Ovary (tissue), 10 donors: ENCODE measurements at places on chromosomes 5 and 9.

GRCh38 chr9:6686396-6686795, 40.9 kb upstream of the GLDC start:
- no peak for DNase-seq

DNA sequence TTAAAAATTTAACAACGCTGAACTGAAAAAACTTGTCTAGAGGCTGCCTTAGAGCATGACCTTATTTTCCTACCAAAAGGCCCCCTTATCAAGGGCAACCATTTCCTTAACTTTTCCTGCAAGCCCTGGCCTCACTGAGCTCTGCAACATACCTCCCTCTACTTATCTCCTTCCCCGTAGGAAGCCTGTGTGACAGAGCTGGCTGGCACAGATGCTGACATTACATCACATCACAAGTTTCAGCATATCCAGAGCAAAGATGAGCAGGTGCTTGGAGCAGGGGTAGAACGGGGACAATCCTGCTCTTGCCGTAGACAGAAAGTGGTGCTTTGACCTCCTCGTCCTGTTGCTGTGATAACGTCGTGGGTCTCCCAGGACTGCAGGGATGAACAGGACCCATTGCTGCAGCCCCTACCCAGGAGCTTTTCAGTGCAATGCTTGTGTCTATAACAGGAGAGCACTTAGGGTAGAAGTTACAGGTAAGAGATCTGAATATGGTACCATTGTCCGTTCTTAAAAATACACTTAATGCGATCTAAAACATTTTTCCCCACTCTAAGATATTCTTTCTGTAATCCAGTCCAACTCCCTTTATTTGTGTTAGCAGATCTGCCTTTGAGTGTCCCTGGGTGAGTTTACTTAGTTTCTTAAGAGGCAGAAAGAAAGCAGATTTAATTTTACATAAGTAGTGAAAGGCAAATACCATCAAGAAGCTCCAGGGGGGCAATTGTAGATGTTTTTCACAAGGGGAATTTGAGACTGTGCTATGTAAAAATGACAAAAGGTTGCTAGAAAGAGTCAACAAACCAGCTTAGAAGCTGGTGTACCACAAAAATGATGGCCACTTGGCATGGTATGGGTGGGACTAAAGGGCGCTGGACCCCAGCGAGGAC, 101.9 kb upstream of the EFNA5 start:
- no peak for DNase-seq

- no peak for DNase-seq
Measured at GRCh38 chr5:18745042-18745987, 1111.1 kb downstream of the TAF11L14 start.

DNA sequence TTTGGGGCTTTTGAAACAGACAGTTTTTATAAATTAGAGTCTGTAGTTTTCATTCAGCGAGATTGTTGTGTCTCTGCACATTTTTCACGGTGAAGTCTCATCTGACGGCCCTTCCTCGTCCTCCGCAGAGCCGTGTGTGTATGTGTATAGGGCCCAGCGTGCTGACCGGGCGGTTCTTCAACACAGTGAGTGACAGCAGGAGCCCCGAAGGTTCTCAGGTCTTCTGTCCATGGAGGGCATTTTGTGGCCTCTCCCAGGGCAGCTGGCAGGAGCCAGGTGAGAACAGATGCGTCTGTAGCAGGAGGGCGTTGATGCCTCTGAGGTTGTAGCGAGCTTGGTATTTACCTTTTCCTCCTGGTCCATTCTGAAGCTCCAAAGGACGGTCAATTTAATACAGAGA, 116.0 kb upstream of the LPCAT1 start:
- DNase-seq = no peak

- no peak for DNase-seq
Measured at GRCh38 chr9:71097671-71098070, 23.8 kb downstream of the TRPM3 start.

GRCh38 chr9:34069831-34070230, 21.1 kb upstream of the UBAP2 start:
- no peak for DNase-seq

GRCh38 chr9:83153030-83153429, 90.1 kb upstream of the RASEF start:
- DNase-seq = no peak

DNA sequence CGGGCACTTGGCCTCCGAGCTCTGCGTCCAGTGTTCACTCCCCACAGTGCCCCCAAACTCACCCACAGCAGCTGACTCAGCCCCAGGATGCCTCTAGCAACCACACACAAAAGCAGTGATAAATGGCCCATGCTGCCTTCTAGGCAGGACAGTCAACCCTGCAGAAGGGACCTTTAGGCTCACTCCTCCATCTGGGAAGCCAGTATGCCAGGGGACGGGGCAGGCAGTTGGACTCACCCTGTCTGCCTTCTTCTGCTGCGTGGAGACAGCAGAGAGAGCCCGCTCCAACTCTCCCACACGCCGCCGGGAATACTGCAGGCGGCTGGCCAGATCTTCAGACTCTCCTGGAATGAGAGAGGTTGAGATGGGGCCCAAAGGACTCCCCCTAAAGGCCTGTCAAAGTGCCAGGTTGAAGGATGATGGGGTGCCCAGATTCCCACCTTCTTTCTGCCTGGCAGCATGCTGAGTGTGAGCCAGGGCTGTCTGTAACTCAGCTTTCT, 10.4 kb downstream of the GOLGA2 start:
- no peak for DNase-seq

GRCh38 chr5:29568028-29568427, 1625.5 kb upstream of the CDH6 start:
- no peak for DNase-seq

GRCh38 chr5:115636008-115636407, 10.2 kb upstream of the TMED7 start:
- no peak for DNase-seq

DNA sequence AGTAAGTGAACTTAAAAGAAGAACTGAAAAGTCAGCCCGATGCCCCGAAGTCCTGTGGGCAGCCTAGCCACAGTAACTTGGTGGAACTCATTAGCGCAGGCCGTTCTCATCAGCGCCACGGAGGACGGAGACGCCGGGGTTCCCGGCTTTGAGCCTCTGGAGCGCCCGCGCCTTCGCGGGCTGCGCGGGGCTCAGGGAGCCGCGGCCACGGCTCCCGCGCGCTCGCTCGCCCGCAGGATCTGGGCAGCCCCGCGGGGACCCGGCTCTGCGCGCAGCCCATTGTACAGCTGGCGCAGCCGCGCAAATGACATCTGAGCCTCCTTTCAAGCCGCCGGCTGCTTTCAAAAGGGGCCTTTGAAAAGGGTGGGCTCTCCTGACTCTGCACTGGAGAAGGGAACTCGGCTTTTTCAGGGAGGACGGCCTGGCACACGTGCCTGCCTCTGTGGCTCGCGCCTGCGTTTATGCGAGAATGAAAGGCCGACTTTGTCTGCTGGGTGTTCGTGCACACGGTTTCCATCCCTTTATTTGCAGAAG, 40.7 kb downstream of the TLR4 start:
- DNase-seq = no peak

DNA sequence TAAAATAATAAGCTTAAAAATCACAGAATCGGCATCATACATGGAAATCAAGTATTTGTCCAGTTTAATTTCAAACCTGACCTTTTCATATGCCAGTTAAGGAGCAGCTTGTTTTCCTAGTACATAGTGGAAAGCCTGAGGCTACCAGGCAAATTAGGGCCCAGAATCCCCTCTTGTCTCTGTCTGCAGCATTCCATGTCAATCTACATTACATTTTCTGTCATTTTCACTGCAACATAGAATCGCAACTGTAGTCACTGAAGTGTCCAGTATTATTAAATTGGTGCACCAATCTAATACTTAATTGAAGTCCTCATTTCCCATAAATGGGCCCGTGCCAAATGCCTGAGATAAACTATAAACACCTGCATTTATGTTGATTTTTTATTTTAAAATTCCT, 1352.2 kb upstream of the ACO1 start:
- DNase-seq = no peak

GRCh38 chr9:82574911-82575310, 488.0 kb downstream of the RASEF start:
- no peak for DNase-seq

DNA sequence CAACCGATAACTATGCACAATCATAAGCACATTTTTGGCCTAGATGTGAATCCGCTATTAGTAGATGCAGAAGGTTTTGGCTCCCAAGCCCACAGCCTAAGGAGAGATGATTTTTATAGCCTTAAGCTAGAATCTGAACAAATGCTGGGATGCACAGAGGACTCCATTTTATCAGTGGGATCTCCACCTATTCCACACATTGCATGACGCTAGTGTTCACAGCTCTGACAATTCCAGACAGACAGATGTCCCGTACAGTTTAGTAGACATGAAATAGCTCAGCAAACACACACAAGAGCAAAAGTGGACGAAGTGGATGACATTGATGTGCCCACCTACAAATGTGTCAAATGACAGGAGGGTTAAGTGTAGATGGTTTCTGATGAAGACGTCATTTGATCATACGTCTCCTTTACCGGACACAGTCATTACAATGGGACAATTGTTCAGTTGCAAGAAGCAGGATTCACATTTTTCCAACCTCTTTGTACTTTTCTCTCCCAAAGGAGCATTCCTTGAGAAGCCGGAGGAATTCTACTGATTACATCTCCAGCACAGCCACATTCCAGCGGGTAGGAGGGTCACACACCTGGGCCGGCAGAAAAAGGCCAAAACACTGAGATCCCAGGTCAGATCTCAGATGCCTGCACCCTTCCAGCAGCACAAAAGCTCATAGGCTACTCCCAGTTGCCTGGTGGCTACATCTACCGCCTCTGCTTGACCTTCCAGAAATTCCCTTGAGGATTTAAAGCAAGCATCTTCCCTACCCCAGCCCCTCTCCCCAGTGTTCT, 202.4 kb downstream of the SLIT3 start:
- DNase-seq = no peak

- no peak for DNase-seq
Measured at GRCh38 chr5:10364186-10364689, 10.7 kb downstream of the MARCHF6 start.

GRCh38 chr5:82336226-82336958, 58.2 kb upstream of the RPS23 start:
- DNase-seq = no peak

DNA sequence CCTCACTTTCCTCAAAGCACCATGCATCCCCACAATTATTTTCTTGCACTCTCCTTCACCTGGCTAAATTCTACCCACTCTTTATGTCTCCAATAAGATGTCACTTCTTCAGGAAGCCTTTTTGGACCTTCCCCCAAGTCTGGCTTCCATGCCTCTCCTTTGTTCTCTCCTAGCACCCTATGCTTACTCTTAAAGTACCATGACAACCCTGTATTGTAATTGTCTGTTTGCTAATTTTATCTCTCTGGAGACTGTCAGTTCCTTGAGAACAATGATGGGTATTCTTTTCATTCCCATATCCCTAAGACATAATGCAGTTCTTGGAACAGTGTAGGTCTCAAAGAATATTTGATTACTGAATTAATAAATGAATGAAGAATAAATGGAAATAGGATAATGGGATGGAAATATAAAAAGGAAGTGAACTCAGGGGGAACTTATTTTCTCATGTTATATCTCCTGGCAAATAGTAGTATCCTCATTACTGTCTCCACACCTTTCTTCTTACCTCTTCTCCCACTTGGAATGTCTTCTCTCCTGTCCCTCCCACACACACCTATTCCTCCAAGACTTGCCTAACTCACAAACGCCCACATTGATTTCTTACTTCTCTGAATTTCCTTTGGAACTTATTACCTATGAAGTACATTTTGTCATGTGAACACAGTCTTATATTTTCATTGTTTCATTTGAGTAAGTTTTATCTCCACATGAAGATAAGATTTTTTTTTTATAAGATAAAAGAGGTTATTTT, 499.1 kb downstream of the NFIB start:
- DNase-seq = no peak

GRCh38 chr5:24391816-24392215, 253.0 kb downstream of the CDH10 start:
- no peak for DNase-seq

DNA sequence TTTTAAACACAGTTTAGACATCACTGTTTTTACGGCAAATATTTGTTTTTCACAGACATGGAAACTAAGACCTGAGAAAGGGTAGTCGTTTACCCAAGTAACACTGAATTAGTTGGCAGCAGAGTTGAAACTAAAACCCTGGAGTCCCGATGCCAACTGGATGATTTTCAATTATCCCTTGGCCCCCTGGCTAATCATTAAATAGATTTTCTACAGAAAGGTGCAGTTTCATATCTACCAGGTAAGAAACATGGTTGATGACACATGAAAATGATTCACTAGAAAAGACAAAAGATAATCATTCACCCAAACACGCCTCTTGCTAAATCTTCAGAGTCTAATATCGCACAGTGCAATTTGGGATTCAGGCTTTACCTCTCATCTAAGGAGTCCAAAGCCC, 136.9 kb downstream of the SEMA5A start:
- no peak for DNase-seq

DNA sequence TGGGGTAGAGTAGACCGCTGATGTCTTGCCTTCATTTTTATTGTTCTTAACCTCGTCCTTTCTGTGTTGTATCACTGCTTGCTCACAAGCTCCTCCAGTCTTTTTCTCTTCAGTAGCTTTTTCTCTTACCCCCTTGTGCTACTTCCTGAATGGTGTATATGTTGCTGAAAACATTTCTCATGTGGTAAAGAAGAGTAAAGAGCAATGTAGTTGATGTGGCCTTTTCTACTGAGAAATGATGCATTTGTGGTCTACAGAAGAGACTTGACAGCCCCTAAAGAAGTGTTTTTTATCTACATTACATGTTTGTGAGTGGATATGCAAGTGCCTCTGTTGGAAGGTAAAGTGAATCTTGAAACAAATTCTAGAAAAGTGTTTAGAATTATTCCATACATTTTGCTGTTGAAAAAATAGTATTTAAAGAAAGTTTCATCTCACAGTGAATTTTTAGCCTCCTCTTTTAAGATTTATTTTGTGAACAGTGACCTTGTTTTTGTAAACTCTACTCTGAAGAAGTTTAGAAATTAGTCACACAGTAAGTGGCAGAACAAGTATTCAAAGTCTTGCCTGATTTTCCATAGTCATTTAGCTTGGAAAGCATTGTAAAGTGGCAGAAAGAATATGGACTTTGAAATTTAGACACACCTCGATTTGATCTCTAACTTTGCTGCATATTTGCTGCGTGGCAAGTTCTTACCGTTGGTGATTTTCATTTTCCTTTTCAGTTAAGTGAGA, 17.4 kb downstream of the CDC42SE2 start:
- no peak for DNase-seq

GRCh38 chr5:14665949-14666348, 1.4 kb downstream of the OTULIN start:
- no peak for DNase-seq

GRCh38 chr9:137224830-137225694, at the start of gene CYSRT1:
CYSRT1 (plus strand) TSS chr9:137225174; CDS start chr9:137225622, 448 bp downstream.
- no peak for DNase-seq

- DNase-seq = no peak
Measured at GRCh38 chr5:112689155-112689909, 48.4 kb upstream of the APC start.

DNA sequence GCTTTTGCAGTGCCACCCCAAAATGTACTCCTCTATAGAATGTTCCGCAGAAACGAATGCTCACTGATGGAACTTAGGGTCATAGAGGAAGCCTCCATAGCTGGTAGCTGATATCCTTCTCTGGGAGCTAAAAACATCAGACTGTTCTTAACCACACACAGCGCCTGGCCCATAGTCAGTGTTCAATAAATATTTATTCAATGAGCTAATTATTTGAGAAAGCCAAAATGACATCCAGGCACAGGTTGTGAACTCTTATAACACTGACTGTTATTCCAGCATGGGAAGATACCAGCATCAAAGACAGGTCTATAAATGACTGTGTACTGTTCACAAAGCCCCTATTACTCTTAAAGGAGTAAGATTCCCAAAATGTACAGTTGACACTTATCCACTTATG, 12.9 kb downstream of the GDF9 start:
- no peak for DNase-seq
